ENCODE measurements at places on chromosomes 7 and 10. TPM values are rescaled to one million over a fixed set of nuclear protein-coding genes. Genes with fewer than 3 reads are reported as not detected.

Gene CC2D2B
- 2.9 TPM for total RNA-seq

DNA sequence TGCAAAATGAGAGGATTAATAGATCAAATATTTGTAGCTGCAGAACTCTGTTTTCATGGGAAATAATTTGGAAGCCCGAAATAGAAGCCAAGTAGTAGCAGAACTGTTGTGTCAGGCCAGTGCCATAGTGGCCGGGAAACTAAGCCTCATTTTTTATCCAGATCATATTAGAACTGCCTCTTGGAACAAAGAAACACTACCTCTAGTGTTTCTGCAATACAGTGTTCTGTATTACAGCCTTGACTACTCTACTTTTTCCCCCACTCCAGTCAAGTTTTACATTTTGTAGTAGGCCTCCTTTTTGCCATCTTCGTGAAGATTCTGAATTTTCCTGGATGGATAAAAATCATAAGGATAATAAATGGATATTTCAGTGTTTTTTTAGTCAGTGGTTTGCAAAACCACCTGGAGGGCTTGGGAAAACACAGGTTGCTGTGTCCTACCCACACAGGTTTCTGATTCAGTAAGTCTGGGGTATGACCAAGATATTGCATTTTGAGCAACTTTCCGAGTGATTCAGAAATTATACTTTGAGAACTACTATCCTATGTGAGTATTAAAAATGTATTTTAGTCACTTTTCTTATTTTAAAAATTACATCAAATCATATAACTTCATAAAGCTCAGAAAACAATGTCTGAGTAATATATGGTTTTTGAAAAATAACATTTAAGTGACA lies 326.2 kb upstream of the KAT6B start:
- DNase-seq: no peak

DNA sequence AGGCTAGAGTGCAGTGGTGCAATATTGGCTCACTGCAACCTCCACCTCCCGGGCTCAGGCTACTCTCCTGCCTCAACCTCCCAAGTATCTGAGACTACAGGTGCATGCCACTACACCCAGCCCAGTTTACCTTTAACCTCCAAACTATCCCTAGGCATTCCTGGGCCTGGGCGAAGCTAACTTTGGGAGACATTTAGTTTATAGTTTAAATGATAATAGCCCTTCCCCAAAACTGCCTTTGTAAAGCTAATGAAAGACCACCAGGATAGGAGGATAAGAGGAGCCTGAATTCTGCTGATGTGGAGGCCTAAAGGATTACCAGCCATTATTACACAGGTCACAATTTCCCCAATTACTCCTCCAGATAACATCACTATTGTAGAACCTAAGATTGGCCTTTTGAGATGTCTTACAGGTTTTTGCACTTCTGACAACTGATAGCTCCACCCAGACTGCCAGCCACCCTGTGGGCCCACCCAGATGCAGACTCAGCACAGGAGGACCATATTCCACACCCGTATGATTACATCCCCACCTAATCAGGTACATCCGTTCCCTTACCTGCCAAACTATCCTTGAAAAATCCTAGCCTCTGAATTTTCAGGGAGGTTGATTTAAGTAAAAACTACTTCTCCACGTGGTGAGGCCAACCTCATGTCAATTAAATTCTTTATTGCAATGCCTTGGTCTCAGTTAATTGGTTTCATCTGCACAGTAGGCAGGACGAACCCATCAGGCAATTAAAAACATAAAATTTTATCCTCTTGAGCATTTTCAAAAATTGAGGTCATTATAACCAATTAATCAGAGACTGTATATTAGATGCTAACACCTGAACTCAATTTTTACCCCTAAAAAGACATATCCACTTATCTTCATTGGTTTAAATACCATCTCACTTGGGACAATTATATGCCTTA lies 62.3 kb upstream of the TMEM254 start:
- DNase-seq: no peak

GRCh38 chr10:8586504-8586903 lies 532.0 kb downstream of the GATA3 start:
- DNase-seq: no peak

DNA sequence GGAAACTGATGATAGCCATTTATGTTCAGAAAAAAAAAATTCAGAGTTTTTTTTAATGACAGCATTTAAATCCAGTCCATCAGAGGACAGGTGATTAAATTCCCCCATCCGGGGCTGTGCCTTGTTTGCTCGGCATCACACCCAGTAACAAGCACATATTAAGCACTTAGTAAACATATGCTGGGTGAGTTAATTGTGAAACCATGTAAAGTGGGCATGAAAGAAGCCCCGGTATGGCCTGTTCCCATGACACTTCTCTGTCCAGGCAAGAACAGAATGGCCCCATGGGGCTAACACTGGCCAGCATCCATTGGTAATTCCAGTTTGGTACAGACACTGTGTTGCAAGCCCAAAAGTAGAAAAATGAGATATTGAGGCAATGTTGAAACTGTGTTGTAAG lies 220.8 kb upstream of the RNF32 start:
- DNase-seq: peak; percentile 47

Gene AKR1D1
- not detected for total RNA-seq

DNA sequence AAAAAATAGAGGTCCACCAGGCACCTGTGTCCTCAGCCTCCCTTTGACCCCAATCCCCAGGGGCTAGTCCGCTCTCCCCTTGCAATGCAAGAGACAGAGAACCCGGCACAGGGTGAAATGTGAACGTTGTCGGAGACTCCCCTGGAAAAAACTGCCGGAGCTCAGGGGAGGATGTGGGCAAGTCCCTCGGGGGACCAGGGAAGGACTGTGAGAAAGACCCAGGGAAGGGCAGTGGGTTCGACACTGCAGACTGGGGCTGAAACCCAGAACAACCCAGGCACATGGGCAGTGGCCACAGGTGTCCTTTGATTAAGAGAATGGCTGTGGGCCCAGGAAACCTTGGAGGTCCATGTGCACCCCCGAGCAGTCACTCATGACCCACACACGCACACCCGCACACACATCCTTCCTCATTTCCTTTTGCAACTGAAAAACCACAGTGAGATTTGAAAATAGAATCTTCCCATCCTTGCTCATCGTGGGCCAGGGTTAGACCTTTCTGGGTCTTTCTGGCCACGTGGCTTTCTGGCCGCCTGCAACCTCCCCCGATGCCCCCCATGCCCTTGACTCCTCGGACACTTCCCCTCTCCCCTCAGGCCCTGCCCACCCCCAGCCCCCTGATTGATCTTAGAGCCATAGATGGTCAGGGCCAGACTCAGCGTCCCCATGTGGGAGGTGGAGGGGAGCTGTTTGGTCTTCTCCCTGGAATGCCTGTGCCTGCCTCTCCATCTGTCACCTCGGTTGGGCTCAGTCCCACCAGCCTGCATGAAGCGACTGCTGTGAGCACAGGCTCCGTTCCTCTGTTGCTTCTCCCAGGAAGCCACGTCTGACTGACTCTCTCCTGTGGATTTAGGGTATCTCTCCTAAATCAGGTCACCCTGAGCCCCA lies 7.9 kb downstream of the LAT2 start:
- DNase-seq: no peak

Data from esophagus muscularis mucosa (tissue), 4 donors.